Type B pancreatic cell (in vitro differentiated cells): ENCODE measurements at places on chromosomes 7 and 10. TPM values are rescaled to one million over a fixed set of nuclear protein-coding genes. Genes with fewer than 3 reads are reported as not detected.

GRCh38 chr10:24822590-24822989 lies 98.9 kb upstream of the ARHGAP21 start:
- DNase-seq, result no peak
- H3K4me1 ChIP-seq, result peaks cover 4% of the 10 kb centered on the region
- no peak overlapping the region for H3K27ac ChIP-seq

GRCh38 chr7:134692344-134692705 lies 45.7 kb downstream of the BPGM start:
- H3K27me3 ChIP-seq, result no peaks in the 10 kb centered on the region
- peaks cover 56% of the 10 kb centered on the region for H3K4me1 ChIP-seq
- DNase-seq, result no peak
- H3K4me3 ChIP-seq, result no peak overlapping the region

DNA sequence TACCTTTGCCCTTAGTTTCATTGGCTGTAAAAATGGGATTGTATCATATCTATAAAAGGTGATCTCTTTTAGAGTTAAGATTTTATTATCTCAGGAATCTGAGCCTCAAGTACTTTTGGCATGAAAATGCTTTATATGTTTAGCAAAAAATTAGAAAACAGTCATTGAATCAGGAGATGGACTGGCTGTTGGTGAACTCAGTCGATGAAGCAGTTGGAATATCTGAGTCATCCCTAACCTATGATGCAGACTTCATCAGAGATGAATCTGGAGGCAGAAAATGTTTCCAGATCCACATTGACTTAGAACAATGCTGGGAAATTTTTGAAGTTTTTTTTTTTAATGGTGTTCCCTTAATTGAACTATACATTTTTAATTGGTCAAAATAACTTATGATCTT lies 228.5 kb downstream of the SLC25A13 start:
- peaks cover 3% of the 10 kb centered on the region for H3K4me1 ChIP-seq
- no peak overlapping the region for H3K4me3 ChIP-seq
- no peak overlapping the region for H3K27ac ChIP-seq
- no peak for DNase-seq
- no peaks in the 10 kb centered on the region for H3K27me3 ChIP-seq

GRCh38 chr7:5557920-5558401 lies 134.3 kb upstream of the TNRC18 start:
- peaks cover 17% of the 10 kb centered on the region for H3K4me1 ChIP-seq
- H3K27ac ChIP-seq, result peak overlapping the region; percentile 94
- no peaks in the 10 kb centered on the region for H3K27me3 ChIP-seq
- DNase-seq, result no peak

GRCh38 chr10:132654708-132655661 lies 117.4 kb downstream of the INPP5A start:
- H3K27me3 ChIP-seq, result peaks cover 4% of the 10 kb centered on the region
- no peak overlapping the region for H3K27ac ChIP-seq
- peak; percentile 84 for DNase-seq
- H3K4me1 ChIP-seq, result peaks cover 4% of the 10 kb centered on the region
- H3K4me3 ChIP-seq, result no peak overlapping the region

GRCh38 chr10:49139846-49140195 lies 6.0 kb upstream of the FAM170B start:
- DNase-seq, result no peak
- H3K4me1 ChIP-seq, result no peaks in the 10 kb centered on the region
- H3K27ac ChIP-seq, result no peak overlapping the region
- peaks cover 25% of the 10 kb centered on the region for H3K27me3 ChIP-seq
- H3K36me3 ChIP-seq, result no peaks in the 10 kb centered on the region
- H3K4me3 ChIP-seq, result no peak overlapping the region

DNA sequence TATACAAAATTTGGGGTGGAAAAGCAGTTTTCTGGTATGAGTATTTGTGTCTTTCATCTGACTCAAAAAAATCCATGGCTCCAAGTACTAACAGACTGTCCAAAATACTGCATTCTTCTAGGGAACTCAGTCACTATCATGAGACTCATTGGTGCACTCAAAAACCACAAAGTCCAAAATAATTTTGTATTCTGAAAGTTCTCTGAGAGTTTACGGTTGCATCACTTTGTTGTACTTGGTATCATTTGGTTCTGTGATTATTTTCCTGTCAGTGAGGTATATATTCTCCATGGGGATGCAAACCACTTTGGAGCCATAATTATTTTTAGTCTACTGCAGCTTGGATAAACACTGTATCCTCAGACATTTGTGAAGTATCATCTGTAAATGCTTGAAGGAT lies 28.0 kb upstream of the CABCOCO1 start:
- DNase-seq, result no peak
- no peaks in the 10 kb centered on the region for H3K36me3 ChIP-seq
- no peak overlapping the region for H3K4me3 ChIP-seq

GRCh38 chr10:128052696-128053095 lies 73.5 kb downstream of the MKI67 start:
- no peak overlapping the region for H3K4me3 ChIP-seq
- no peak overlapping the region for H3K27ac ChIP-seq
- no peak for DNase-seq
- no peaks in the 10 kb centered on the region for H3K27me3 ChIP-seq

DNA sequence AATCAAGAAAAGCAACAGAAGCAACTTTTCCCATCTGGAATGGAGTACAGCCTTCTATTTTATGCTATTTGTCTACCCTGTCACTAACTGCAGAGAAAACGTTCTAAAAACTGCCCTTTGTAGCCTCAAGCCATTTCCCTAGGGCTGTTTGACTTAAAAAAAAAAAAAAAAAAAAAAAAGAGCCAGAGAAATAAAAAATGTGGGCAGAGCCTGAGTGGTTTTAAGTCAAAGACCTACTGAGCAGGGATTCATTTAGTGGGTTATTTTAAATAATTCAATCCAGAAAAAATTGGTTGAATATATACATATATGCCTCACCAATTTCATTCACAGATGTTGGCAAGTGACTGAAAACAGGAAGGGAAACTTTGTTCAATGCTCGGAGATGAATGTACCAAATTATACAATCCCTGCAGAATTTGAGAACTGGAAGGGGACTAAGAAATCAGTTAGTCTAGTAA lies 75.2 kb downstream of the PPP1R3C start:
- H3K36me3 ChIP-seq, result no peaks in the 10 kb centered on the region
- peak overlapping the region; percentile 86 for H3K27ac ChIP-seq
- H3K4me3 ChIP-seq, result peak overlapping the region; percentile 46
- H3K27me3 ChIP-seq, result no peaks in the 10 kb centered on the region
- no peak for DNase-seq
- peaks cover 25% of the 10 kb centered on the region for H3K4me1 ChIP-seq

GRCh38 chr10:101067356-101068083 lies 5.7 kb downstream of the KAZALD1 start:
- DNase-seq, result peak; percentile 84
- peaks cover 44% of the 10 kb centered on the region for H3K27me3 ChIP-seq
- H3K36me3 ChIP-seq, result no peaks in the 10 kb centered on the region
- peak overlapping the region; percentile 79 for H3K27ac ChIP-seq
- peak overlapping the region; percentile 92 for H3K4me3 ChIP-seq

DNA sequence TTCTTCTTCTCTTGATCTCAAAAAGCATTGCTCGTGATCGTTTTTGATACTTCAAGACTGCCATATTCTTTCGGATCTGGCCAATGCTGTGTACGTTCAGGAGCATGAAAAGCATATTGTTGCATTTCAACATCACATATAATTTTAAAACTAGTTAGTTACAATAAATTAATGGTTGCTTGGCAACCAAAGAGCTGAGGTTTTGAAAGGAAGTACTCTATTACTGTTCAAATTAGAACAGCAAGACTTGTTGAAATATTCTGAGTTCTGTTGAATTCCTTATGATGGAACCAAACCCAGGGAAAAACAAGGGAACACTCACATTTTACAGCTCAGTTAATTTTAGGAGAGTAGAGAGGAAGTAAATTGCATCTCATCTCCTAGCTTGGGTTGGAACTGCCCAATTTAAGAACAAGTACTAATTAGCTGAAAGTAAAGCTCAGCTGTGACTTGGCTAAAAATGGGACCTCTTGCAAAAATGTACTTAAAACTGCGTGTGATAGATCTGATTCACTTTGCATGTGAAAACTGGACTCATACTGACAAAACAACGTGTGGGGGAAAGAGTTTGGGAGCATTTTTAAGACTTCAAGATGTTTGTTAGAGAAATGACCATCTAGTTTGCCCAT lies 21.2 kb downstream of the OR9A2 start:
- no peak overlapping the region for H3K27ac ChIP-seq
- DNase-seq, result no peak
- peaks cover 8% of the 10 kb centered on the region for H3K4me1 ChIP-seq

DNA sequence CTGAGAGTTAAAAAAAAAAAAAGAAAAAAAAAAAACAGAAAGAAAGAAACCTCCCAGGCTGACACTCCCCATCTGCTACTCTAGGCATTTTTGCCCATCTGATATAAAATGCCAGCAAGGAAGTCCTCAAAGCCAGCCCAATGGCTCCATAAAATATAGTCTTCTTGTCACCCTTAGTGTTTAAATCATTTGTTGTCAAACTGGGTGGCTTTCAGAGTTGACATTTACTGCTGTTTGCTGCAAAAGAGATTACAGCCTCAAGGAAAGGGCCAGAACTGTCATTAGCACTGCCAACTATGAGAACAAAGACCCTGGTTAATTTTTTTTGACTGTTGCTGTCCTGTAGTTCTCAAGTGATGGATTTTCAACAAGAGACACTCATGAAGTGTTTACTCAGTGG lies 86.5 kb downstream of the TRIL start:
- no peak overlapping the region for H3K27ac ChIP-seq
- peaks cover 21% of the 10 kb centered on the region for H3K4me1 ChIP-seq
- DNase-seq, result no peak

GRCh38 chr7:96306385-96307125 lies 15.3 kb downstream of the SLC25A13 start:
- H3K27ac ChIP-seq, result no peak overlapping the region
- H3K4me1 ChIP-seq, result peaks cover 59% of the 10 kb centered on the region
- H3K36me3 ChIP-seq, result peaks cover 10% of the 10 kb centered on the region
- H3K4me3 ChIP-seq, result no peak overlapping the region

DNA sequence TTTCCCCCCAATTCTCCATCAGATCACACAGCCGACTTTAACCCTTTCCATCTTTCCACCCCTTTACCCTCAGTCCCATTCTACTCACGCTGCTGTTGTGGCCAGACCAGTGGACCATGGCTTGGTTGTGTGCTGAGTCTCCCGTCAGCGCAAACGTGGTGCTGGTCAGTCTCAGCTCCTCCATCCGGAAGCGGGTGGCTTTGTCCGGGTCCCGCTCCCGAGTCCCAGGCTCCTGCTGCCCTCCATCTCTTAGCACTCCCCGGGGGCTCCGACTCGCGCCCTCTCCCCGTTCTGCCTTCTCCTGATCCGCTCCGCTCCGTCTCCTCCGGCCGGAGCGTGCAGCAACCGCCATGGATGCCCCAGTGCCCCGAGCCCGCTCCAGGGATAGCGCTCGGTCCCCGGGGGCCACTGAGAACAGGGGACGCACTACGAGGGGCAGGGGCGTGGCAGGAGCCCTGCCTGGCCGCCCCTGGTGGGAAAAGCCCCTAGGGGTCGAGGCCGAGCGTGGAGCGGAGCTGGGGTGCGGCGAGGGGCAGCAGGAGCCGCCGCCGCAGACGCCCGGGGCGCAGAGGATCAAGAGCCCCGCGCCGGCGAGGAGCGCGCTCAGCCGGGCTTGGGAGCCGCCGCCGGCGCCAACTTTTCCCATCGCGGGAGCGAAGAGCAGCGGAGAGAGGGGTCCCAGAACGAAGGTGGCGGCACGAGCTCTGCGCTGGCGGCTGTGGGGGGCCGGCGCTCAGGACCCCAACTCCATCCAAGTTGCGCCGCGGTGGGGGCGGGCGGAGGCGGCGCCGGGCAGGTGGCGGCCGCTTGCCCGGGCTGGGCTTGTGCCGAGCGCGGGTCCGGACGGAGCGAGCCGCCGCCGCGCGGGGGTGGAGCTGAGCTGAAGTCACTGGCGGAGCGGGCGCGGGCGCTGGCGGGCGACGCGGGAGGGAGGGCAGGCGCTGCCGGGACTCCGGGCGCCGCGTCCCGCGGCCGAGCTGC lies at the start of gene SORCS1:
TSS of gene SORCS1 (minus strand) at position 826 of the 981 bp plus-strand sequence.
- peaks cover 91% of the 10 kb centered on the region for H3K27me3 ChIP-seq
- peak within 1 kb of the TSS; percentile 55 for H3K27ac ChIP-seq
- DNase-seq, result peak; percentile 74
- H3K36me3 ChIP-seq, result no peaks in the 10 kb centered on the region

- H3K36me3 ChIP-seq, result no peaks in the 10 kb centered on the region
- H3K4me1 ChIP-seq, result no peaks in the 10 kb centered on the region
- H3K27me3 ChIP-seq, result no peaks in the 10 kb centered on the region
- no peak overlapping the region for H3K27ac ChIP-seq
These were observed 657.8 kb upstream of the PHF14 start for GRCh38 chr7:10315881-10316280.

DNA sequence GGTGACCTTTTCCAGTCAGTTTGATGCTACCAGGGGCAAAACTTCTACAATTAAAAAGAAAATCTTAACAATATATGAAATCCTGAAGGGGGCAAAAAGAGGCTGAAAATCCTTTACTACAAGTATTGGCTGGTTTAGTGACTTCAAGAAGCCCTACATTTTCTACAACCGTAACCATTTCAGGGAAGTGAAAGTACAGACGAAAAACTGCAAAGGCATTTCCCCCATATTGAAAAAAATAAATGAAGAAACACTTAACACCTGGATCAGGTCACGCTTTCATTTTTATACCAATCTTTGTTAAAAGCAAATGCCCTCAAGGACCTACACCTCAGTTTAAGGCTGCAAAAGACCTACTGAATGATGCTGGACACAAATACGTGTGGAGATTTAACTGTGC lies 38.6 kb downstream of the IL6 start:
- no peak overlapping the region for H3K27ac ChIP-seq
- no peak for DNase-seq

DNA sequence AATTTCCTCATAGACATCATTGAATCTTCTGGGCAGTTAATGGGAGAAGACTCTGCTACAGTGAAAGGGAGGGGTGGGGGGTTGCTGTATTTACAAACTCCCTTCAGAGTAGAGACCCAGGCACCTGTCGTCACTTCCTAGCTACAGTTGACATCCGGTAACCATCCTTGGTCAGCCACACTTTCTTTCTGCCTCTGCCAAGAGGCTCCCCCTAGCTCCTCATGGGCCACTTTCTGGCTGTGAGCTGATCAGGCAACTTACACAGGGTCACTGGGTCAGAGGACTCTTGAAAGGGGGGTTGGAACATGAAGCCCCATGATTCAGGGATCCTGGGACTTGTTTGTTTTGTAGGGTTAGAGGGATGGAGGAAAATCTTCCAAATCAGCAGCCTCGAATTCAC lies 1.2 kb downstream of the TECPR1 start:
- no peak for DNase-seq
- H3K36me3 ChIP-seq, result no peaks in the 10 kb centered on the region
- H3K4me3 ChIP-seq, result peak overlapping the region; percentile 94
- H3K27ac ChIP-seq, result peak overlapping the region; percentile 95
- no peaks in the 10 kb centered on the region for H3K27me3 ChIP-seq

The MGMT gene
- total RNA-seq, result 13.5 and 18.8 TPM in 2 replicates

The WNT2 gene
- 2.4 and 2.8 TPM in 2 replicates for total RNA-seq

The TWIST1 gene
- 20.4 and 121 TPM in 2 replicates for total RNA-seq

The NUTM2E gene
- 0.86 and 1.7 TPM in 2 replicates for total RNA-seq

The STEAP4 gene
- 1.2 and 1.6 TPM in 2 replicates for total RNA-seq

The C10orf90 gene
- 1.5 TPM in 1 of 2 replicates, not detected in the other for total RNA-seq

The PAX4 gene
- 3.4 and 14.9 TPM in 2 replicates for total RNA-seq

The SPDYE16 gene
- total RNA-seq, result 0.19 and 0.51 TPM in 2 replicates

The CLEC2L gene
- total RNA-seq, result 0.21 and 0.34 TPM in 2 replicates

The ALOX5 gene
- 7.9 and 17.3 TPM in 2 replicates for total RNA-seq

The CEP55 gene
- total RNA-seq, result 7.4 and 14.8 TPM in 2 replicates

The SUMF2 gene
- 125 and 127 TPM in 2 replicates for total RNA-seq

The CARD11 gene
- total RNA-seq, result 11.6 and 43.1 TPM in 2 replicates
